Hematopoietic multipotent progenitor cell (in vitro differentiated cells): ENCODE measurements at places on chromosomes 4 and X.
A peak's percentile ranks its signal among the peaks of the same experiment; 100 is the strongest.

GRCh38 chrX:86349115-86349514, 200.9 kb downstream of the DACH2 start:
- DNase-seq, result no peak

GRCh38 chrX:100662796-100663195, 18.8 kb downstream of the SRPX2 start:
- no peak for DNase-seq

- no peak for DNase-seq
Measured at GRCh38 chr4:122663814-122664610, 43.1 kb upstream of the IL21 start.

DNA sequence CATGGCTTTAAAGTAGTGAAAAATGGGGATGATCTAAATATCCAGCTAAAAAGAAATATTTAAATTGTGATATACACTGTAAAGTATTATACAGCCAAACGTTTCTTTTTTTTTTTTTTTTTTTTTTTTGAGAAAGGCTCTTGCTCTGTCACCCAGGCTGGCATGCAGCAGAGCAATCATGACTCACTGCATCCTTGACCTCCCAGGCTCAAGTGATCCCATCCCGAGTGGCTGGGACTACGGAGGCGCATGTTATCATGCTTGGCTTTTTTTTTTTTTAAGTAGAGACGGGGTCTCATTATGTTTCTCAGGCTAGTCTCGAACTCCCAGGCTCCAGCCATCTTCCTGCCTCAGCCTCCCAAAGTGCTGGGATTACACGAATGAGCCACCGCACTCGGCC, 17.1 kb downstream of the SMIM14 start:
- DNase-seq, result no peak

GRCh38 chr4:95410387-95410977, 138.3 kb downstream of the UNC5C start:
- DNase-seq, result no peak

- no peak for DNase-seq
Measured at GRCh38 chrX:112704187-112704586, 24.4 kb upstream of the LHFPL1 start.

GRCh38 chr4:6788123-6788522, 5.6 kb downstream of the KIAA0232 start:
- no peak for DNase-seq

- no peak for DNase-seq
Measured at GRCh38 chr4:83440148-83440814, 15.3 kb downstream of the HELQ start.

DNA sequence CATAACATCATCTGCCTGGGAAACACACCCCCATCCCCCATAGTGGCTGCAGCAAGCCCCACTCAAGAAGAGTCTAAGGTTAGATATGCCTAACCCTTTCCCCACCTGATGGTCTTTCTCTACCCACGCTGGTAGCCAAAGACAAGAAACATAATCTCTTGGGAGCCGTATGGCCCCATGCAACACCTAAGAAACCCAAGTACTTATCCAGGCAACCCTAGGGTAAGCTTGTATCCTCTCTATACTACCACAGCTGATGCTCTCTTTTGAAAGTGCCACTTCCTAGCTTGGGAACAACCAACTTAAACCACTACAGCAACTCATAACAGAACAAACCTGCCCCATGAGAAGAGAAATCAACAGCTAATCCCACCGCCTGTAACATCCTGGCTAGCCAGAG, 161.1 kb downstream of the MSN start:
- DNase-seq, result no peak

GRCh38 chrX:34341258-34341657, 209.1 kb upstream of the FAM47A start:
- DNase-seq, result no peak

DNA sequence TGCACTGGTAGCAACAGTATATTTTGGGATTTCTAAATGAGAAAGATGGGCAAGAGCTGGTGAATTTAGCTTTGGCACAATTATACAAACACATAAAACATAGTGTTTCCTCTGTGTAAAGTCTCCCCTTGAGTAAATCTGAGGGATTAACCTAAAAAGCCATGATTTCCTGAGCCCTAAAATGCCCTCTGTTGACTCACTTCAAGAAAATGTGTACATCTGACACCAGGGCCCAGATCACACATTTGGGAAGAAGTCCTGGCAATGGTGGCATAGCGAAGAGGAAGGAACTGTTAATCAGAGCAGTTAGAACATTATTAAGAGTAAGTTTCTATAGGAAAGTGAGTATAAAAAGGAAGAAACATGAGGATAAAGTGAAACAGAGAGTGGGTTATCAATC, 338.5 kb downstream of the SPOCK3 start:
- no peak for DNase-seq

DNA sequence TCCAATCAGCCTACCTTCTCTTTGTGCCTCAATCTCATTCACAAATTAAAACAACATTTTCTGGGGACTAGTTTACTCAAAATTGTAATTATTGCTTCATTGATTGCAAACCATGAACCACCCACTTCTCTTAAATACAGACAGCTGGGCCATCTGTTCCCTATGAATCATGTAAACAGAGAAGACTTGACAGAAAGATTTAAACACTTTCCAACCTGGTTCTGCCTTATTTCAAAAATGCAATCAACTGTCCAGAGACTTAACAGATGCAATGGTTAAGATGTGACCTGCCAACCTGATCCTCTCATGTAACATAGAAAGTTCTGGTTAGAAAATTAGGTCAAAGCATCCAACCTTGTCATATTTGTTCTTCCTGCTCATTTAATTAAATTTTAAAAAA, 20.8 kb upstream of the SERTM2 start:
- peak; percentile 10 for DNase-seq

GRCh38 chr4:113125418-113125817, 76.0 kb downstream of the ANK2 start:
- no peak for DNase-seq

- no peak for DNase-seq
Measured at GRCh38 chr4:17618926-17619325, 4.5 kb downstream of the MED28 start.

GRCh38 chr4:120418146-120418545, 351.5 kb upstream of the MAD2L1 start:
- no peak for DNase-seq

DNA sequence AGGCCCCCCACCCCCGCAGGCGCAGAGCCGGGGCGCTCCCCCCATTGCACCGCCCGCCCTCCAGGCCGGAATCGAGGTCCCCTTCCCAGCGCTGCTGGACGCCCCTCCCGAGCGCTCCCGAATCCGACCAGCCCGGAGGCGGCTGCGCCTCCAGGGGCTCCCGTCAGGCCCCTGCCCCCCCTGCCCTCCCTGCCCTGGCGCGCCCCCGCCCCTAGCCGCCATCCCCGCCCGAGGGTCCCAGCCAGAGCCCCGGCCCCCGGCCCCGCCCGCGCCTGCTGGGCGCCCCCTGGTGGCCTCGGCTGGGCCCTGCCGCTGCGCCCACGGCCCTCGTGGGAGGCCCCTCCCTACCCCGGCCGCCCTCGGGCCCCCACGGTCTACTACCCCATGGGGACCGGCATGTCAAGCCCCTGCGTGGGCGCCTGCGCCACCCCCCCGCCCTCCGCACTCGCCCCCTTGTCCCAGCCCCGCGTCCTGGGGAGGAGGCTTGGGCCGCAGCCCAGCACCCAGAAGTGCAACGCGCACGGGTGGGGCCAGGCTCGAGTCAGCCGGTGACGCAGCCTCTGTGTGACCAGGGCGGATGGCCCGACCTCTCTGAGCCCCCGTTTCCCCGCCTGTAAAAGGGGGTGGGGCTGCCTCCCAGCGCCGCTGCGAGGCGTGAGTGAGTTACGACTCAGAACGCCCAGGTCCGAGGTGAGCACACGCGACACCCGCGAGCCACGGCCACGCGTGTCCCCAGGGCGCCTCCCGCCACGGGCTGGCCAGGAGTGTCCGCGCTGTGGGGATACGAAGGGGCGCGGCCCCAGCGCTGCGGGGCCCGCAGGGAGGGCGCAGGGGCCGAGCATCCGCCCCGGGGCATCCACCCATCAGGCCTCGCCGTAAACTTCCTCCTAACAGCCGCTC, 104.9 kb downstream of the FAM53A start:
- peak; percentile 73 for DNase-seq

GRCh38 chr4:55574252-55574651, 17.8 kb downstream of the PDCL2 start:
- DNase-seq, result no peak

GRCh38 chr4:3074846-3075651, 568 bp downstream of the HTT start:
- peak; percentile 94 for DNase-seq

DNA sequence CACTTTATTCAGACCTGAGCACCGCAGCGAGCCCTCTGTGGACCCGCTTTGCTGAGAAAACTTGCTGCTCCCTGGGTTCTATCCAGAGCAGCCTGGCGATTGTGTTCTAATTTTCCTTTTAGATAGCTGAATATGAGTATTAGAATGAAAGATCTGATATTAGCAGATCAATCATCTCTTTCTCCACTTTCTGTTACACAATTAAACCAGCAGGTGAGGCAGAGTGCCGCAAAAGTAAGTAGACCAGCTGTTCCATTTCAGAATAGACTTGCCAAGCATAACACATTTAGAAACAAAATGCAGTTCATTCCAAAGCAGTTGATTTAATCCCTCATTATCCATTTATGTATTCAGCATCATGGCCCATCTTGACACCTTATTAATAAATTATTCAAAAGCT, 58.6 kb downstream of the PALLD start:
- DNase-seq, result no peak

- DNase-seq, result peak; percentile 3
Measured at GRCh38 chrX:131675596-131676194, 131.8 kb downstream of the OR13H1 start.

DNA sequence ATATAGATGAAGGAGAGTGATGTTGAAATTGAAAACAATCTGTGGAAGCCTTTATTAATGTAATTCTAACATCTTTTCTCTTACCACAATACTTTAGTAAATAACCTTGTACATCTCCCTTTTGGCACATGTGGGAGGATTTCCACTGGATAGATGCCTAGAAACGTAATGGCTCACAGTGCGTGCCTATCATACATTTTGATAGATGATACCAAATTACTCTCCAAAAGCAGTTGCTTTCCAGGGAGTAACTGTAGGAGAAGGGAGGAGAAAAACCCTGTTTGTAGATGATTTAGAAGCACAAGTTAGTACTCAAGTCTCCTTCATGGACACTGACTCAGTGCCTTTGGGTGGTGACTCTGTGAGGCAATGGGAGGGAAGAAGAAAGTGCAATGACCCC, 476.3 kb downstream of the CCSER1 start:
- DNase-seq, result no peak

- DNase-seq, result no peak
Measured at GRCh38 chr4:141501931-141502330, 134.5 kb upstream of the IL15 start.

DNA sequence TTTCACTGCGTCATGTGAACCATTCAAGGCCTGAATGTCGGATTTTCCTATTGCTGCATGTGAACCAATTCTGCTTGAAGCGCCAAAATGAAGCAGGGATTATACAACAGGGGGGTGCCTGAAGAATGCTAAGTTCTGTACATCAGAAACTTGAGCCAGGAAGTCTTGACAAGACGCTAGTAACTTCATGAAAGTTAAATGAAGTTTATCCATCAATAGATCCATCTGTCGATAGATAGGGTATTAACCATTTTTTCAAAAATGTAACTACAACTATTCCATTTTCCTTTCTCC, 590 bp upstream of the NAF1 start:
- DNase-seq, result peak; percentile 22

DNA sequence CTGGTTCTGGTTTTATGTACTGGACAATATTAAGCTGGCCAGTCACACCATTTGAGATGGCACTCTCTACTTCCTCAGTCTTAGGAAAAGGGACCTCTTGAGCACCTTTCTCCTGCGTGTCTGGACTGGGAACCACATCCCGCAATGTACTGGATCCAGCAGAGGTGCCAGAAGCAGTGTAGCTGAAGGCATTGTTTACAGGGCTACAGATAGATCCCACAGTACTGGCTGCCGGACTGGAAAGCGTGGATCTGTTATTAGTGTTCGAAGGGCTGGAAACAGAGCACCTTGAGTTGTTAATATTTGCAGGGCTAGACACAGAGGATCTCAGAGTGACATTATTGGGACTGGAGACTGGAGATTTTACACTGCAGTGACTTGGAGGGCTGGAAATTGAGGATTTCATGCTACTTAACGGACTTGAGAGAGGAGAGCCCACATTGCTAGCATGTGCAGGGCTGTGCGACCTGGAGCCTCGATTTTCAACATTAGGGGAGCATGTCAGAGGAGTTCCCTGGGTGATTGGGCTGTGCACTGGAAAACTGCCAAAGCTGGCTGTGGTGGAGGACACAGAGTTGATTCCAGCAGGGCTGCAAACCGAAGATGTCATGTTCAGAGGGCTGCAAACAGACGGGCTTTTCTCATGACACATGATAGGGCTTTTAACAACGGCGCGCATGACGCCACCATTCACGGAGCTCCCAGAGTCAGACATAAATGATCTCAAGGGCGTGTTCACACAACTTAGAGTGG, 6.4 kb downstream of the NR3C2 start:
- DNase-seq, result no peak

DNA sequence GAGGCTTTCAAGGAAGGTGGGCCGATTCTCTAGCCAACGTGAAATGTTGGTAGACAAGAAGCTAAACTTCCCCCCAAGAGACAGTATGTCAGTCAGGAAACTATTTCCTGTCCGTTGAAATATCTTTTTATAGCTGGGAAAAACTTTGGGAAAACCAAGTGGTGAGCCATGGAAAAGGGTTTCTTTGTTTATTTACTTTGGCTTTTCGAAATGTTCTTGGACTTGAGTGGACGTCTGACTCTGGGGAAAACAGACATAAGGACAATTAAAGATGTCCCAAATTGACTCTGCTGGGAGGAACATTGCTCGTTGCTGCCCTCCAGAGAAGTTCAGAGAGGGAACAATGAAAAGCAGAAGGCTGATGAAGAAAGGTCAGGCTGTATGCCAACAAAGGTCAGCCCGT, 295.4 kb downstream of the RAPGEF2 start:
- DNase-seq, result no peak

GRCh38 chrX:153901753-153902140, 2.7 kb upstream of the AVPR2 start:
- no peak for DNase-seq

DNA sequence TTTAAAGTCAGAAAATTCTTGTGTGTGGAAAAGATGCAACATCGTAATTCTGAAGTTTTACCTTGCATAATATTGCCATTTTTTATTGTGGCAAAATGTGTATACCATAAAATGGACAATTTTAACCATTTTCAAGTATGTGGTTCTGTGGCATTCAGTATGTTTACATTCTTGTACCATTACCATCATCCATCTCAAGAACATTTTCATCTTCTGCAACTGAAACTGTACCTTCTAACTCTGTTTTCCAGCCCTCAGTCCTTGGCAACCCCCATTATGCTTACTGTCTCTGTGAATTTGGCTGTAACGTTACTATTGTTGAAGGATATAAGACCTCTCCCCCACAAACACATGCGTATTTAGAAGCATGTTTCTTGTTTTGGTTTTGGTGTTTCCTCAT, 123.2 kb downstream of the BMPR1B start:
- no peak for DNase-seq

DNA sequence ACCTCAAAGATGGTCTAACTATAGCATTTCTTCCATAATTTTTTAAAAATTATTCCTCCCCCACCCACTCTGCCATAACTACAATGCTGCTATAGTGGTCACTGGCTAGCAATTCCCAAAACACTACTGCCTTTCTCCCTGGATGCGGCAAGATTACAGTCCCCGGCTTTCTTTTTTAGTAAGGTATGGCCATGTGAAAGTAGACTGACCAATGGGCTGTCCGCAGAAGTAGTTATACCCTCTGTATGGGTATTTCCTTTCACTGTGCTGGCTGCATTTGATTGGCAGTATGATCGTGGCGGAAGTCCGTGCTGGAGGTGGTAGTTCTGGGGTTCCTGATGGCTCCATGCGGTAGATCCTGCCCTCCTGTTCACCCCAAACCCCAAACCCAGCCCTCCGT, 166.0 kb downstream of the FBXO8 start:
- DNase-seq, result no peak
